ENCODE measurements at places on chromosomes 12 and 14. TPM values are rescaled to one million over a fixed set of nuclear protein-coding genes. Genes with fewer than 3 reads are reported as not detected.

GRCh38 chr12:6352193-6353173 is 10.6 kb upstream of the TNFRSF1A start:
- no peaks in the 10 kb centered on the region for H3K27me3 ChIP-seq
- no peaks in the 10 kb centered on the region for H3K36me3 ChIP-seq
- no peak for DNase-seq
- H3K4me3 ChIP-seq: no peak overlapping the region

ALX1 gene
- total RNA-seq: not detected

- H3K4me1 ChIP-seq: no peaks in the 10 kb centered on the region
- H3K27ac ChIP-seq: no peak overlapping the region
- H3K36me3 ChIP-seq: no peaks in the 10 kb centered on the region
- no peak for DNase-seq
- H3K4me3 ChIP-seq: no peak overlapping the region
- H3K27me3 ChIP-seq: peaks cover 4% of the 10 kb centered on the region
Measured at GRCh38 chr14:93916498-93916897, 10.6 kb upstream of the FAM181A start.

DIO2 gene
- total RNA-seq: 2.0 TPM

DNA sequence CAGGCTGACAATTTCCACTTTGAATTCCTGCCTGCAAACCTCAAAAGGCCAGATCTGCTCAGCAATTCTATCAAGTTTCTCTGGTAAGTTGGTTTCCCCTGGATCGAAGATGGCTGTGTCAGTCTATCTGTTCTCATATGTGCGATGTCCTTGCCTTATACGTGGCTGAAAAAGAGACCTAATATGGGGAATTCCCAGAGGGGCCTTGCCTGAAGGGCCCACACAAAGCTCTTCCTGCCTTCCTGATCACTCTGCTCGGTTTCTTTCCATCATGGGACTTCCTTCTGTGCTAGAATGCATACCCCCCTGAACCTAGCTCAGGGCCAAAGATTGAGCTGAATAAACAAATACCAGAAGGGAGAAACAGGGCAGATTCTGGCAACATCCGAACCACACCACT is 13.2 kb downstream of the TCL1B start:
- H3K4me1 ChIP-seq: no peaks in the 10 kb centered on the region
- peaks cover 46% of the 10 kb centered on the region for H3K27me3 ChIP-seq
- no peaks in the 10 kb centered on the region for H3K36me3 ChIP-seq
- DNase-seq: no peak
- no peak overlapping the region for H3K27ac ChIP-seq

DNA sequence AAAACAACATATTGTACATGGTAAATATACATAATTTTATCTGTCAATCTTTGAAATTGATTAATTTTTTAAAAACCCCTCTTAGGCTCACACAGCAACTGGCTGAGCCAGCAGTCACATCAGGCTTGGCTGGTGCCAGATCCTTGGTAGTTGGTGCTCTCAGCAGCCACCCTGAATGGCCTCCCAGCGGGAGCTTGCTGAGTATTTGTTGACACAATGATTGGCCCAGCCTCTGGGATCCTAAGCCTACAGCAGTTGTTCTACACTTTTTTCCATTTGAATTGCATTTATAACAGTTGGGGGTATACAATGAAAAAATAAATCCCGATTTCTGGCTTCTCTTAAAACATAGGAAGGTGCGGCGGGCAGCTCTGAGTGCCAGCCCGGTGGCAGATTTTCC is 11.1 kb downstream of the PRKAB1 start:
- no peak overlapping the region for H3K4me3 ChIP-seq
- DNase-seq: no peak
- no peaks in the 10 kb centered on the region for H3K27me3 ChIP-seq
- H3K36me3 ChIP-seq: peaks cover 74% of the 10 kb centered on the region
- H3K4me1 ChIP-seq: peaks cover 18% of the 10 kb centered on the region

DNA sequence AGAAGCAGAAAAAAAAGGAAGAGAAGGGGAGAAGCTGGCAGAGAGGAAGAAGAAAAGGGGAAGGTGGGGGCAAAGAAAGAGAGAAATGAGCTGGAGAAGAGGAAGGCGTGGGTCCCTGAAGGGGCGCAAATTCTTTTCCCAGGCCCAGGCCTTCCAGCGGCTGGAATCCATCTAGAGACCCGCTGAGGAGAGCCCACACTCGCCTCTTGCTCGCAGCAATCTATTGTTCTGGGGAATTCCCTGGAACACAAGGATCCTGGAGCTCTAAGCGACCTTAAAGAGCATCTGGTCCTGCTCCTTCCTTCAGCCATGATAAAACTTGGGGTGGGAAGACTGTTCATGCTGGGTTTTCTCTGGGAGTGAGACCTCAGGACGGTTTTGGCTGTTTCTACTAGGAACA is 41.2 kb upstream of the FKBP4 start:
- no peaks in the 10 kb centered on the region for H3K36me3 ChIP-seq
- peaks cover 22% of the 10 kb centered on the region for H3K27me3 ChIP-seq
- no peak for DNase-seq
- no peaks in the 10 kb centered on the region for H3K4me1 ChIP-seq
- H3K27ac ChIP-seq: no peak overlapping the region

Measured in PC-3 (cell line).